CD4-positive, alpha-beta memory T cell (primary cell): ENCODE measurements at places on chromosomes 7 and 10.

- no peak for DNase-seq
Measured at GRCh38 chr7:79212334-79212733, 241.1 kb downstream of the MAGI2 start.

DNA sequence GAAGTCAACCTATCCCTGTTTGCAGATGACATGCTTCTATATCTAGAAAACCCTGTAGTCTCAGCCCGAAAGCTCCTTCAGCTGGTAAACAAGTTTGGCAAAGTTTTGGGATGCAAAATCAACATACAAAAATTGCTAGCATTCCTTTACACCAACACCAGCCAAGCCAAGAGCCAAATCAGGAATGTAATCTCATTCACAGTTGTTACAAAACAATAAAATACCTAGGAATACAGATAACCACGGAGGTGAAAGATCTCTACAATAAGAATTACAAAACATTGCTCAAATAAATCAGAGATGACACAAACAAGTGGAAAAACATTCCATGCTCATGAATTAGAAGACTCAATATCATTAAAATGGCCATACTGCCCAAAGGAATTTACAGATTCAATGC lies 50.4 kb upstream of the ZNF365 start:
- no peak for DNase-seq

DNA sequence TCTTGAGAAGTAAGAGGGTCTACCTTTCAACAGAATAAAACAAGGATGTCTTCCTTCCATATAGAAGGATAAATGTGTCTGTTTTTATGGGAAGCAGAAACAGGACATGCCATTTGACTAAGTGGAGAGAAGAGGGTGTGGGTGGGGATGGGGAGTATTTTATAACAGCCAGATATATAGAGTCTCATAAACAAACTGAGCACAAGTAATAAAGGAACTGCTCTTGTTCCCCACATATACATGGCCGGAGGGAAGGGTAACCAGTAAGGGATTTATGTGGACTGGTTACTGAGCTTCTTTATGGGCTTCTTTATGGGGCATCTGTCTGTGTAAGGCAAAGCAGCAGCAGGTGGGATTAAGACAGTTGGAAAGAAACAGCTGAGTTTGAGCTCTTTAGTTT lies 558.1 kb downstream of the REEP3 start:
- DNase-seq: no peak

DNA sequence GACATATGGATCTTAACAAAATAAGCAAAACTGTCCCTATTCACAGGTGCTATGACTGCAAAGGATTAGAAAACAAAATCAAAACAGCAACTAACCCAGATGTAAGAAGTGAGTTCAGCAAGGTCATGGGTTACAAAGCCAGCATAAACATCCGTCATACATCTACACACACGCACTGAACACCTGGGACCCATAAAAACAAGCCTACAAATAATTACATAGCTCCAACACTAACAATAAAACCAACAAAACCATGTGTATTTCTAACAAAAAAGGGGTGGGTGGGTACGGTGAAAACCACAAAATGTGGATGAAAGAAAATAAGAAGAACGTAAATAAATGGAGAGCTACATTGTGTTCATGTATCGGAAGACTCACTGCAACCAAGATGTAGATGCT lies 256.8 kb downstream of the ELFN1 start:
- peak; percentile 68 for DNase-seq

DNA sequence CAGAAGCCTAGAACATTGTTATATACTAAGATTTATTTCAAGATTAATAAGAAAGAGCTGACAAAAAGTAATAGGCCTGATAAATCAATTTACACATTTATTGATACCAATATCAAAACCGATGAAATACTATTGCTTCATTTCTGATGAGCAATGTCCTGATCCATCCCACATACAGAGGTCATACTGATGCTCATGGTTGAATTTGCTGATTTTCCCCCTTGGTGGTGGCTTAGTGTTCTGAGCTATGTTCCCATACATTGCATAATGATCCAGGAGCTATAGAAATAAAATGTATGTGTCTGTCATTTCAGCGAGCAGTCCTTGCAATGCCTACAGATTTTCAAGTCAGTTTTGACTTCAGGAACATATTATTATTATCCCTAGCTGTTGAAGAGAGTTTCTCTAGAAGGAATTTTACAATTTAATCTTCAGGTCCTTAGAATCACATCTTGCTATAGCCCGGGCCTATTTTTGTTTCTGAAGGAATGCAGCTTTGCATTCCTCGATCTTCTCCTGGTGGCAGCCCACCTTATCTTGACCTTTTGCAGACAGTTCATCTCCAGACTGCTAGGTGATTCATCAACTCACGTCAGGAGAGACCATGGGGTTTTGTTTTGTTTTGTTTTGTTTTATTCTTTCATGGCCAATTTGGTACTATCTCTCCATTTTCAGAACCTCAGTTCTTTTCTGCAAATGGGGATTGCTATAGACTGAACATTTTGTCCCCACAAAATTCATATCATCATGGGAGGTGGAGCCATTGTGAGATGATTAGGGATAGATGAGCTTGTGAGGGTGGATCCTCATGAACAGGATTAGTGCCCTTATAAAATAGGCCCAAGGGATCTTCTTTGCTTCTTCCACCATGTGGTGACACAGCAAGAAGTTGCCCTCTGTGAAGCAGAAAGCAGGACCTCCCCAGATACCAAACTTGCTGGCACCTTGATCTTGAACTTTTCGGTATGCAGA lies 465.6 kb upstream of the IGFBP3 start:
- DNase-seq: no peak

GRCh38 chr7:124489925-124490324 lies 275.7 kb downstream of the GPR37 start:
- no peak for DNase-seq

DNA sequence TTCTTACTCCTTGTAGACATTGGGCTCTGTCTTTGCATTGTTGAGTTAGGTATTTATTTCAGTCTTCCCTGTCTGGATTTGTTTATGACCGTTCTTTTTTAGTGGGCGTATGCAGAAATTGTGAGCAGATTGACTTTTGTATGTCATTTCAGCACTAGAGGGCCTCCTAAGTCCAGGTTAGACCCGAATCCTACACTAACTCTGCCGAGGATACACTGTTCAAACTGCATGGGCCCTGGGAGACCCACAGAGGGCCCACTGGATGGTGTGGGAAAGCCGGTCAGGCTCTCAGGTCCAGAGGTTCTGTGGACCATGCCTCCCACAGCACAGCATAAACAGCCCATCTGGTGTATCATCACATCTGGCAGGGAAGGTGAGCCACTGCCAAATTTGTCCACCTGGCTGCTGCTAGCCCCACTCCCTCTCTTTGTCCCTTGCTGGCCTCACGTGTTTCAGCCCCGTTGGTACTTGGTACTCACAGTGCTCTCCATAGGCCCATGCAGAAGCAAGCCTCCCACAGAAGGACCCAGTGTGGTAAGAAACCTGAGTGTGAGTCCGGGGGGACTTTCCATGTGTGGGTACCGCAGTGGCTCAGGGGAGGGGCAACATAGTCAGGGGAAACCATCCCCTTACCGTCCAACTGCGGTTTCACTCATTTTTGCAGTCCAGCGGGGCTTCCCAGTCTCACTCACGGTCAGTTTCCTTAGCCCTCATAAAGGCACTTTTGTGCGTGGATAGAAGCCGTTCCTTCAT lies 112.8 kb downstream of the APBB1IP start:
- DNase-seq: no peak

DNA sequence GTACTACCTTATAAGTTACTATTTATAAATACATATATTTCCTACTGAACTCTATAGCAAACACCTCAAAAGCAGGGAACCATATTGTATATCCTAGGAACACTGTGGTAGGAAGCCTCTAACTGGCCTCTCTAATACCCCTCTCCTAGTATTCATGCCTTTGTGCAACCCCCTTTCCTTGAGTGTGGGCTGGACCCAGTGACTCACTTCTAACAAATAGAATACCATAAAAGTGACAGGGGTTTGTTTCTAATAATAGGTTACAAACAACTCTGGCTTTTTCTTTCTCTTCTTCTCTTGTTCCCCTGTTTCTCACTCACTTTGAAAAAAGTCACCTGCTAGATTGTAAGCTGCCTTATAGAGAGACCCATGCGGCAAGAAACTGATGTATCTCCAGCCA lies 51.6 kb upstream of the MACC1 start:
- DNase-seq: no peak

DNA sequence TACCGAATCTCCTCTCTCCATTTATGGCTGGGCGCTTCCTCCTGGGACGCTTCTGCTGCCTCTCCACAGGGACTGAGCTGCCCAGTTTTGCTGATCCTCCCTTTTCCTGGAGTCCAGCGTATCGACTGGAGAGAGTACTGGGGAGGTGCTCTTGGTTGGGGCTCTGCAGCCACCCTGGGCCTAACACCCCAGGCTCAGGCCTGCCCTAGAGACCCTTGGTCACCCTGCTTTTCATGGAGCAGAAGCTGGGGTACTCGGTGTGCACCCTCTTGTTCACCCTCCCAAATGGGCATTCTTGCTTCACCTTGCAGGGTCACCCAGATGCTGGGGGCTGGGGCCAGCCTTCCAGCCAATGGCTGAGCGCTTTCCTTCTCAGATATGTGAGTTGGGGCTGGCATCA lies 88.8 kb upstream of the RET start:
- no peak for DNase-seq

DNA sequence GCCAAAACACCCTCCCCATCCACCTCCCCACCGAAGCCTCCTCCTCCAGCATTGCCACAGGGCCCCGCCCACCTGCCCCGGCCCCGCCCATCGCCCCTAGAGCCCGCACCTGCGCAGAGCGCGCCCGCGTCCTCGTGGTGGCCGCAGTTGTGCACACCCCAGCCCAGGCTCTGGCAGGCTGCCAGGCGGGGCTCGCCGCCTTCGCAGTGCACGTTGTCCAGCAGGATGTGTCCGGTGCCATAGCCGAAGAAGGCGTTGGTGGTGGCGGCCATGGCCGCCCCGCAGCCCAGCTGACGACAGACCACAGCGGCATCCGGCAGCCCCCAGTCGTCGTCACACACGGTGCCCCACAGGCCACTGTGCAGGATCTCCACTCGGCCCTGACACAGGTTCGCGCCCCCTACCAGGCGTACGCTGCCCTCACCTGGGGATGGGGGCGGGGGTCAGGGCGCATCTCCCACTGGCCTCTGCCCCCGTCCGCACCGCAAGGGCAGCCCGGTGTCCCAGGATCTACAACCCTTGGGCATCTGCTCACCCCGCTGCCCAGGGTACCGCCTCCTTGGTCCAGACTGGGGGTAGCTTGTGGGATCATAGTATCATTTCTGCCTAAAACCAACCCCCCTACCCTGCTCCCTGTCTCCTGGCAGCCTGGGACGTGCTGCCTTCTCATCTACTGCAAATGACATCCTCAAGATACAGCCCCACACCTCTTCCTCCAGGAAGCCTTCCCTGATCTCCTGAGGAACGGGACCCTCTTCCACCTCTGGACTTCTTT lies 11.9 kb downstream of the SSC4D start:
- peak; percentile 71 for DNase-seq

GRCh38 chr10:33441561-33441960 lies 107.1 kb upstream of the NRP1 start:
- DNase-seq: no peak

DNA sequence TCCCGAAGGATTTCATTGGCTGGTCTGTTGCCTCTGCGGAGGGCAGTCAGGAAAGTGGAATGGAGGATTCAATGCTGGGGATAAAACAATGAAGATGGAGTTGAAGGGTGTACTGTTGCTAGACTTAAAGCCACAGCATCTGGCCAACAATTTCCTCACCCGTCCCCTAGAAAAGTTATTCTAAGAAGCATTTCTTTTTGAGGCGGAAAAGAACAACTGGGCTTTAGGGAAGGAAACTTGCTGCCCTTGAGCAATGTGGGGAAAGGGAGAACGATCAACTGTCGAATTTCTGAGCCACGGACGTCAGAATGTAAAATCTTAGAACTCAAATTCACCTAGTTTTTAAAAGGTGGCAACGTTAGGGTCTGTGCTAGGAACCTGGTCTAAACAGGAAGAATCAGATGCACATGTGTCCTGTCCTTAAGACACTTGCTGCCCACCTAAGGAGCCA lies 664 bp downstream of the FMC1 start:
- no peak for DNase-seq

- no peak for DNase-seq
Measured at GRCh38 chr10:35200487-35200886, 73.8 kb downstream of the CREM start.

GRCh38 chr7:113207931-113208330 lies 89.6 kb upstream of the SMIM30 start:
- DNase-seq: no peak

GRCh38 chr7:73452999-73453635 lies 19.5 kb downstream of the FZD9 start:
- DNase-seq: no peak

GRCh38 chr7:130881799-130882141 lies 147.8 kb upstream of the KLF14 start:
- DNase-seq: no peak

- DNase-seq: peak; percentile 37
Measured at GRCh38 chr10:96585736-96586418, 935 bp downstream of the TM9SF3 start.

- DNase-seq: no peak
Measured at GRCh38 chr10:11553773-11554381, 57.6 kb downstream of the USP6NL start.

DNA sequence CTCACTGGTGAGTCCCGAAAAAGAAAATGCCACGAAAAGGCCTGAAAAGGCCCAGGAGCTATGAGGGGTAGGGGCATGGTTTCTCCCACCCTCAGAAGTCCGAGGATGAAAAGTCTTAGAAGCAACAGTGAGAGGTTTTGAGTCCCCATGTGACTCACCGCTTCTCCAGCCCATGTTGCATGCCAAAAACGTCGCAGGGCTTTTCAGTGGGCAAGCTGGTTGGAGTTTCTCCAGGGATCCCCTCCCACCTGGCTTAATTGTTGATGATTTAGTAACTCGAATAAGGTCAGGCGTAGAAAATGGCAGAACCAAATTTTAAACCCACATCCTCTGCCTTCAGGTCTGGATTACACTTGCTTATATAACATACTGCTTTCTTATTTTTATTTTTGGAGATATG lies 96.3 kb upstream of the ARMC3 start:
- DNase-seq: no peak

- no peak for DNase-seq
Measured at GRCh38 chr7:144390481-144390880, 13.0 kb downstream of the NOBOX start.

GRCh38 chr7:3591944-3592343 lies 290.9 kb downstream of the SDK1 start:
- DNase-seq: no peak

- DNase-seq: no peak
Measured at GRCh38 chr7:27248911-27249723, 6.5 kb downstream of the EVX1 start.

DNA sequence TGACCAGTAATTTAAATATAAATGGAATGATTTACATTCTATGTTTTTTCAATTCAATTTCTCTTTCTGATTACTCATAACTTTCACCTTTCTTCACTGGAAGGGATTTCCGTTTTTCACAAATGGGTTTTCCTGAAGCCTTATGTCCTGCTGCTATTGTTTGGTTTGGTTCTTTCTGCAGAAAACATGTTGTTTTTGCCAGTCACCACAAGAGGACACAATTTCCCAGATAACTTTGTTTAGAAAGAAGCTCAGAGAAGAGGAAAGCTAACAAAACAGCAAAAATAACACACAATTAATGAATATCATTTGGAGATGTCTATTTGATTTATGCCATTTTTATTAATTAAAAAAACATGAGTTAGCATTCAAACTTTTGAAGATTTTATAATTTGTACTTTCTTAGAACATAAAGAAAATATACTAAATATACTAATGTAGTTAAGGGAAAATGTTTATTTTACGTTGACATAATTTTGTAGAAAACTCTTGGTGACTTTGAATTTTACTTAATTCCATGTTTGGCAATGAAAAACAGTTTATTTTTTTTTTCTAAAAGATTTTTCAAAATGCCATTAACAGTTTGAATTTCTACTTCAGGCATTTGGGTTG lies 4.6 kb upstream of the TWIST1 start:
- no peak for DNase-seq

GRCh38 chr7:16985621-16986020 lies 103.8 kb upstream of the AGR3 start:
- no peak for DNase-seq
